Skin of body (tissue), 3 donors: ENCODE measurements at places on chromosomes 2 and 18. TPM values are rescaled to one million over a fixed set of nuclear protein-coding genes. Genes with fewer than 3 reads are reported as not detected.

- no peak for DNase-seq
Observed at GRCh38 chr2:74497777-74498499, 1.5 kb downstream of the LBX2 start.

GRCh38 chr2:26043862-26044696, 10.2 kb downstream of the RAB10 start:
- DNase-seq, result no peak

GRCh38 chr2:79796641-79797040, 283.8 kb downstream of the CTNNA2 start:
- no peak for DNase-seq

DNA sequence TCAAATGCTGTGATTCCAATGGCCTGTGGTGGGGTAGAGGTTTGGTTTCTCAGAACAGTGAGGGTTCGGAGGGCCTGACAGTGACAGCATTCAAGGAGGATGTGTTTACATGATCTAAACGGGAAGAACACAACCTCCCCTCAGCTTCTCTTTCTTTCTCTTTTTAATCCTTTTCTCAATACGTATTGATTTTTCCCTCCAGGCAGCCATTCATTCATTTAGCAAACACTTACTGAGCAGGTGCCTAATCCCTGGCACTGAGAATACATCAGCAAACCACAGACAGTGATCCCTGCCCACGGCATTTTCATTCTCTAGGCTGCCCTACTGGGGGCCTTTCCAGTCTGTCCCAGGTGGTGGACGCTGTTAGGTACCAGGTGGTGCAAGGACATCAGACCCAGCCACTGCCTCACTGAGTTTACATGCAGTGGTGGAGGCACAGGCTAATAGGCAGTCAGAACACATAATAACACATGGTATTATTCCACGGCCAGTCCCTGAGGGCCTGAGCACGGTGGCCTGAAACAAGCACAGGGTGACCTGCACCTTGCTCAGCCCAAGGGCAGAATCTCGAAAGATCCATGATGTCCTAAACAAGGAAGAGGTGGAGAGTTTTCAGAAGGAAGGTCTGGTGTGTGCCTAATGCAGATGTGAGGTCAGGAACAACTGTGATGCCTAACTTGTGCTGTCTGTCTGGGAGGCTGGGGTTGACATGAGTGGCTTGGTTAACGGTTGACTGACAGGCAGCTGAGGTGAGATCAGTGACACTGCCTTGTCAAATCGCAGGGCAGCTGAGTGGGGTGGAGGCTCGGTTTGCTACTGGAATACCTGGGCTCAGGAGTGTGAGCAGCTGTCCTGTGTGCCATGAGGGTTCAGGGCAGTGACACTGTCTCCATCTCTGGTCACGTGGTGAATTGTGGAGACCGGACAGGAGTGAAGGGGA, 785.5 kb upstream of the HS6ST1 start:
- DNase-seq, result no peak

GRCh38 chr2:134412639-134412999, 158.7 kb downstream of the MGAT5 start:
- no peak for DNase-seq

DIS3L2 gene
- 31.8 TPM for total RNA-seq

CYP26B1 gene
- total RNA-seq, result 25.9 TPM

CYP27A1 gene
- 10.8 TPM for total RNA-seq
